ENCODE measurements at places on chromosomes 1 and 21.

DNA sequence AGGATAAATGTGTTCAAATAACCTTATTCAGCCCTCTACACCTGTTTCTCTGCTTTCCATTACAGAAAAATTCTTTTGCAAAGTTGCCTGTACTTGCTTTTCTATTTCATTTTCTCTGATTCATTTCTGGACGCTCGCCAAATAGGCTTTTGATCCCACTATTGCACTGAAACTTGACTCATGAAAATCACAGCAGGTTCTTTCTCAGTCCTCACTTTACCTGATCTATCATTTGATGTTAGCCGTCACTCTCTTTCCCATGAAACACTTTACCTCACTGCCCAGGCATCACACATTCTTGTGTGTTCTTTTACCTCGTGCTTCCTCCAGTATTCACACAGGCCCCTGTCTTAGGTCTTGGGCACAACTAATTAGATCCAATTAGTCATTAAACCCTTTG, 26.2 kb downstream of the HSPA13 start:
- DNase-seq, result no peak

GRCh38 chr1:221637641-221638041, 104.2 kb downstream of the DUSP10 start:
- no peak for DNase-seq

GRCh38 chr1:196609370-196609737, 1.1 kb upstream of the KCNT2 start:
- DNase-seq, result no peak

- DNase-seq, result peak; percentile 17
Observed at GRCh38 chr21:36854391-36854790, 112.1 kb downstream of the HLCS start.

- DNase-seq, result no peak
Observed at GRCh38 chr21:30719401-30719800, 824 bp upstream of the KRTAP21-3 start.

Measured in occipital lobe (tissue), 3 donors.